ENCODE measurements at places on chromosomes 12 and 14.
A peak's percentile ranks its signal among the peaks of the same experiment; 100 is the strongest.

GRCh38 chr12:89418228-89418910 is 66.1 kb upstream of the DUSP6 start:
- DNase-seq, result no peak

DNA sequence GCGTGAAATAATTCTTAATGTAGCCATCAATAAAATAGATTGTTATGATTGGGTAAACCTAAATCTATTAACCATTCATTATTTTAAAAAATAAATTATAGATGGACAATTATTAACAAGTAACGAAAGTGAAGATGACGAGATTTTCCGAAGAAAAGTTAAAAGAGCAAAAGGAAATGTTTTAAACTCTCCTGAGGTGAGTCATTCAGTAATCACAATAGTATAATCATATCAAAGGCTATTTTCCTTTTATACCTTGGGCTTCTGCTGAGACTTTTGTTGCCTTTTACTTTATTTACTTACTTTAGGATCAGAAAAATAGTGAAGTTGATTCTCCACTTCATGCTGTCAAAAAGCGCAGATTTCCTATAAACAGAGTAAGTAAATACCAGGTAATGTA is 45.6 kb downstream of the FANCM start:
- DNase-seq, result no peak

DNA sequence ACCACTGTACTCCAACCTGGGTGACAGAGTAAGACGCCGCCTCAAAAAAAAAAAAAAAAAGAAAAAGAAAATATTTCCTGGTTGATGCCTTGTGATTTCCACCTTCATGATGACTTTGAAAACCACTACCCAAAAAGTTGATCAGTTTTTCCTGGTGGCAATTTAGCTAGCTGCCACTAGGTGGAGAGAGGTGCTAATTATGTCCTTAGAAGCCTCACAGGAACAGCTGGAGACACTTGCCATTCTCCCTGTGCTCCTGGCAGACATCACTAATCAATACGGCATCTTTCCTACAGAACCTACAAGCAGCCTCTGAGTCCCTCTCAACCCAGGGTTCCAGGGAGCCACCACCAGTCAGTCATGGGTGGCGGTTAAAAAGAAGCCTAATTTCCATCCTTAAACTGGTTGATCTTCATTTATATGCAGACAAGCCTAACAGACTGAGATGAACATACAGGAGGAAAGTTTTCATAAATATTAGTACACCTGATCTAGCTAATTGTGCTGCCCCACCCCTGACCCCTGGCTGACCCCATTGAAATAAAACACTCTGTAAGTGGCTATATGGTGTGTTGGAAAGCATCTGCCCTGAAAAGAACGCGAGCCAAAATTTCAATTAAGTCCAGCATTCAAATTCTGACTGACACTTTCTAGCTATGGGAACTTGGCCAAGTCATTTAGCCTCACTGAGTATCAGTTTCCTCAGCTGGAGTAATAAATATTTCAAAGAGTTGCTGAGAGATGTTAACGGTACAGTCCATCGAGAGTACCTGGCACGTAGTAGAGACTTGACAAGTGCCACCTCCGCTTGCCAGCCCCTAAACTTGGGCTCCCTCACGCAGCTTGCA is 6.2 kb upstream of the OAS1 start:
- DNase-seq, result no peak

DNA sequence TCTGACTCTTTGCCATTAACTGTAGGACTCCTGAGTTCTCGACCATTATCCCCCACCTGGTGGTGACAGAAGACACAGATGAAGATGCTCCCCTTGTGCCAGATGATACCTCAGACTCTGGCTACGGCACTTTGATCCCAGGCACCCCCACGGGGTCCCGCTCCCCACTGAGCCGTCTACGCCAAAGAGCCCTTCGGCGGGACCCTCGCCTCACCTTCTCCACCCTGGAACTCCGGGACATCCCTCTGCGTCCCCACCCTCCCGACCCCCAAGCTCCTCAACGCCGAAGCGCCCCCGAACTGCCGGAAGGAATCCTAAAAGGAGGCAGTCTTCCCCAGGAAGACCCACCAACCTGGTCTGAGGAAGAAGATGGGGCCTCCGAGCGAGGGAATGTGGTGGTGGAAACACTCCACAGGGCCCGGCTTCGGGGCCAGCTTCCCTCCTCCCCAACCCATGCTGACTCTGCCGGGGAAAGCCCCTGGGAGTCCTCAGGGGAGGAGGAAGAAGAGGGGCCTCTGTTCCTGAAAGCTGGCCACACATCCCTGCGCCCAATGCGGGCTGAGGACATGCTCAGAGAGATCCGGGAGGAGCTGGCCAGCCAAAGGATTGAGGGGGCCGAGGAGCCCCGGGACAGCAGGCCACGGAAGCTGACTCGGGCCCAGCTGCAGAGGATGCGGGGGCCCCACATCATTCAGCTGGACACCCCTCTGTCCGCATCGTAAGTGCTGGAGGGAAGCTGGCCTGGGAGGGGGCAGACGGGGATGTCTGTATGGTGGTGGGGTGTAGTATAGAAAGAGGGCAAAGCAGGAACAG is 14.4 kb downstream of the TNFRSF1A start:
- DNase-seq, result no peak

- no peak for DNase-seq
Measured at GRCh38 chr14:67268426-67269150, 27.4 kb downstream of the PALS1 start.

DNA sequence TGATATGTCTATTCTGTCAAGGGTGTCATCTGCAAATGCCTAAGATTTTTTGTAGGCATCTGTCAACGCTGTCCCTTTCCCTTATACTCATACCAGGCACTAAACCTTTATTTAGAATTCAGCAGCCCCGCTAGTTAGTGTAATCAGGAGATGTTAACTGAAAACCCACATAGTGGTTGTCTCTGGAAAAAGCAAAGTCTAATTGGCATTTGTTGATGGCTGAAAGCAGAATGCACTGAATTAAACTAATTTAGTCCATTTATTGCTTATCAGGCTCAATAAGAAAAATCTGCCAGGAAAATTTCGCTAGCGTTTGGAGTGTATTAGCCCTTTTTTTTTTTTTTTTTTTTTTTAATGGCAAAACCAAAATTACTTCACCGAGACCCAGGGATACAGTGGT is 34.5 kb downstream of the TDP1 start:
- no peak for DNase-seq

DNA sequence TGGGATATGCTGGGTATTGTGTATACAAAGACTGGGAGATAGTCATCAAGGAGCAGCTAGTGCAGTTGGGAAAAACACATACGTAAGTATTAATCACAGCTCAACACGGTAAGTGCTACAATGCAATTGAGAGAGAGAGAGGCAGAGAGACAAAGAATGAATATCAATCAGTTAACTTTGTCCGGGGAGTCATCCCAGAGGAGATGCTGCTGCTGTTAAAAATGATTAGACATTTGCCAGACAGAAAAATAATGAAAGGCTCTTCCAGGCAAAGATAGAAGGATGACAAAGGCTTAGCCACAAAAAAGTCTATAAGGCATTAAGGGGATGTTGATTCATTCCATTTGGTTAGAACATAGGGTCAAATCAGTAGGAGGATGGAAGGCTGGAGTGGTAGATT is 45.1 kb downstream of the AKAP6 start:
- no peak for DNase-seq

GRCh38 chr14:34750670-34751069 is 36.3 kb upstream of the CFL2 start:
- no peak for DNase-seq

DNA sequence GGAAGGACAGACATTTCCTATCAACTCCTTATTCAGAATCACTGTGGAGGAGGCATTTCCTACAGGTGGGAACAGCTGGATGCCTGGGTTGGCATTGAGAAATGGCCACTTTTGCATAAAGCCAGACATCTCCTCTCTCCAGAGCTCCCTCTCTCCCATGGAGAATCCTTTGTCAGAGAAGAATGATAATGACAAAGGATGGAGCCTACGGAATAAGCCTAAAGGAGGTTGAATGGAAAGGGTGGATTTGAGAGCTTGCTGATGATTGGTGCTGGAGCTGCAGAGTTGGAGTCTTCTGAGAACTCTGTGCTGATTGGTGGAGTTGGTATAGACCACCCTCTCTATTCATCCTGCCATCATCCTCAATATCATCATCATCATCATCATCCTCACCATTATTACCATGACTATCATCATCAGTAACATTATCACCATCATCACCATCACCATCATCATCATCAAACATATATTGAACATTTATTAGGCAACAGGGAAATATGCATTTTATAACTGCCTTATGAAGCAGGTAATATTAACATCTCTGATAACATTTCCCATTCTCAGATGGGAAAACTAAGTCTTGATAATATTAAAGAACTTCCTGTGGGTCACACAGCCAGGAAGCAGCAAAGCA is 89.2 kb upstream of the HSPB8 start:
- DNase-seq, result no peak

- no peak for DNase-seq
Measured at GRCh38 chr14:23077962-23078361, 17.0 kb downstream of the ACIN1 start.

DNA sequence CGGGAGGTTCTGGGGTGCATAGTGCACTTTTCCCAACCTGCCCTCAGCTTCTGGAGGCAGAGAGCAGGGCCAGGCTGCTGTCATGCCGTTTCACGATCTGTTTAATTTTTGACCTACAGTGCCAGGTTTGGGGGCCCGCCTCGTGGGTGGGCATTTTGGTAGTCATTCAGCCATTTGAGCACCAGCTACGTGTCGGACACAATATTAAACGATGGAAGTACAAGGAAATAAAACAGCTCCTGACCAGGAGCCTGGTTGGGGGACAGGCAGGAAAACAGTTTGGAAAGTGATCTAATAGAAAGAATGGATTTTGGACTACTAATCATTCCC is 708 bp downstream of the FNTB start:
- DNase-seq, result no peak

GRCh38 chr12:44708218-44708617 is 167.9 kb downstream of the NELL2 start:
- DNase-seq, result no peak

- no peak for DNase-seq
Measured at GRCh38 chr12:72031066-72031465, 92.4 kb downstream of the TPH2 start.

DNA sequence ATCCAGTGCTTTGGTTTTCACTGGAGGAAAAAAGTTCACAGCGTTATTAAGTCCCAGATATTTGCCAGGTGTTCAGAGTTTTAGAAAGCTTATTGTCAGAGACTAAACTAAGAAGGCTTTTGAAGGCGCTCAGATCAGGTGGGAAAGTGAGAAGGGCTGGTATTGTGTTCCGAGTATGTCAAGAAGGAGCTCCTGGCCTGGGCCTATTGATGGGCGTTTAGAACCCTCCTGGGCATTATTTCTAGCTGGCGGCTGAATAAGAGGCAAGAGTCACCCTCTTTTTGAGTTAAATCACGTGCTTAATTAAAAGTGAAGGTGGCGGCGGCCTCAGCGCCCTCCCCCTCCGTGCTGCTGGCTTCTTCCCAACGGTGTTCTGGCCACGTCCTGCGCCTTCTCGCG is 20.9 kb upstream of the GNS start:
- no peak for DNase-seq

GRCh38 chr12:29589286-29589820 is 91.9 kb upstream of the OVCH1 start:
- DNase-seq, result no peak

- no peak for DNase-seq
Measured at GRCh38 chr14:60326274-60326673, 77.3 kb downstream of the PPM1A start.

DNA sequence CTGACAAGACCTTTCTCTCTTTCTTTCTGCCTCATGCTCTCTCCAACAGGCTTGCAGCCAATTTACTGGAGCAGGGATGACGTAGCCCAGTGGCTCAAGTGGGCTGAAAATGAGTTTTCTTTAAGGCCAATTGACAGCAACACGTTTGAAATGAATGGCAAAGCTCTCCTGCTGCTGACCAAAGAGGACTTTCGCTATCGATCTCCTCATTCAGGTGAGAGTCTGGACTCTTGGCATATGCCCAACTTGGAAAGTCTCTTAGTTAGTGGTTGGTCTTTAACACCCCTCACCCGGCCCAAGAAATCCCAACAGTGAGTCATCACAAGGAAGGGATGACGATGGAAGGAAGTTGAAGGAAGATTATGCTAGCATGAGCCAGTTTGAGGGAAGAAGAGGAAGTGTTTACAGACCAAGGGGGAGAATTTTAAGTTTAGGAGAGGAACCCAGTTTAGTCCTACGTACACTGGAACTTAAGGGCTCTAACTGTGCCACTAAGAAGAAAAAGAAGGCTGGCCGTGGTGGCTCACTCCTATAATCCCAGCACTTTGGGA is 189.7 kb downstream of the ETV6 start:
- DNase-seq, result no peak

GRCh38 chr14:101721951-101722661 is 39.4 kb upstream of the PPP2R5C start:
- peak; percentile 58 for DNase-seq

DNA sequence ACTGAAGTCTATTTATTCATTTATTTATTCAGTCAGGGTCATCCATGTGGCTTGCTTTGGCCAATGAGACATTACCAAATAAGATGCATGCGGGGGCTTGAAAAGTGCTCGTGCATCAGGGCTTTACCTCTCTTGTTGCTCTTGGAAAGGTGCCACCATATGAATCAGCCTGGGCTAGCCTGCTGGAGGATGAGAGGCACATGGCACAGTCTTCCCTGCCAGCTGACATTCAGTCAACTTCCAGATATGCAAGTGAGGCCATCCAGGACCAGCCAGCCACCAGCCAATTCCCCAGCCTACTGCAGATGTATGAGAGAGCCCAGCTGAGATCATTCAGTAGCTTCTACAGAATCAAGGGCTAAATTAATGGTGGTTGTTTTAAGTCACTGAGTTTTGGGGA is 105.2 kb upstream of the RPH3A start:
- DNase-seq, result no peak

GRCh38 chr12:59597385-59597781 is 1.6 kb downstream of the SLC16A7 start:
- peak; percentile 21 for DNase-seq

- no peak for DNase-seq
Measured at GRCh38 chr14:68959035-68959434, 20.1 kb downstream of the ACTN1 start.

DNA sequence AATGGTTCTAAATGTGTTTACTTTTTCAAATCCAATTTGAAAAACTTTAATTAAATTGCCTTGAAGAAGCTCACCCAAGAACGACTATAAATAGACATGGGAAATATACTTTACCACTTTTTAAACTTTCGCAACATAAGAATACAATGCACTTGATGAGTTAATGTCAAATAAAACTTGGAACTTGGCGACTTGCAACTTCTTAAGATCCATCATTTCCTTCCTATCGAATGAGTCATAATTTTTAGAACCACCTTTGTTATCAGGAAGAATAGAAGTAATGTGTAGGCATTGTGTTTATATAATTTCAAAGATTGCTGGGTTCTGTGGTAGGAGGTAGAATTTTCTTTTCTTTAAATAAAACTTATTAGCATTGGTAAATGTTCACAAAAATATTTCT is 1417.4 kb upstream of the FLRT2 start:
- no peak for DNase-seq
